ENCODE measurements at places on chromosomes 13 and 19.

DNA sequence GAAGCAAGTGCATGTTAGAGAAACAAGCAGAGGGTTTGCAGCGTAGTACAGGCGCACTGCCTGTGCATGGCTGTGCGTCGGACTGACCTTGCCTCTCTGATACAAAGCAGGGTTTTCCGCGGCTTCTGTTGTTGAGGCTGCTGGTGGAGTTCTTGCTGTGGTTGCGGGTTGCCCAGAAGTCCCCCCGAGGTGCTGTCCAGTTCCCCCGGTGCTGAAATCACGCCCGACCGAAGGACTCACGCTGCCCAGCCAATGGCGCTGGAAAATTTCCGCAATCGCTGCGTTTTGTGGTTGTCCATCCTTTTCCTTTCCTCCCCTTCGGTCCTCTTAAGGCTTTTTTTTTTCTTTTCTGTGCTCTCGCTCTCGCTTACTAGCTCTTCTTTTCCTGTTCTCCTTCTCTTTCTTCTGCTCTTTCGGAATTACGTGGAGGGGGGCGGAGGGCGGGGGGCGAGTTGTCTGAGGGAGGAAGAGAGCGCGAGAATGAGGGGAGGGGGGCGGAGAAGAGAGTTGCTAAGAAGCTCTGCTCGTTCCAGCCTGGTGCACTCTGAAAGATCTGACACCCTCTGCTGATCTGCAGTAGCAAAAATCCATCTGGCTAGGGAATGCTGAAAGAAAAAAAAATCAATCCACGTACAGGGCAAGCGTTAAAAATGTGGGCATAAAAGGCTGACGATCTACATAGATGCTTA lies at the start of gene SLITRK1:
TSS of gene SLITRK1 (minus strand) at position 558 of the 689 bp plus-strand sequence. CDS start 967 bp downstream, outside the sequence.
- peak; percentile 49 for DNase-seq

DNA sequence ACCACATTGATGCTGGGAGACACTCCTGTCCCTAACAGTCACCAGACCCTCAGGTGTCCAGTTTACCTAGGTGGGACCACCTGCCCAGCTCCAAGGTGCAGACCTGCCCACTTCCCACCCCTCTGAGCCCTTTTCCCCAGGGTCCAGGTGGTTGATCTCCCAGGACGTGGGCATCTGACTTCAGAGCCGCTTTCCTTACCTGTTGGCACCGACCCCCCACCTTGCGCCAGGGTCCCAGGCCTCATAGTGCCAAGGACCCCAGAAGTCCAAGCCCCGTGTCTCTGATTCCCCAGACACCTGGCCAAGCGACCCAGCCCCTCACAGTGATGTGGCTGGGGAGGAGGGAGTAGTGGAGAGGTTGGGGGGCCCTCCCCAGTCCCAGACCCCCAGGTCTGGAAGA lies 9.6 kb upstream of the BBC3 start:
- no peak for DNase-seq

- DNase-seq: no peak
These were observed 5.8 kb downstream of the RAB20 start for GRCh38 chr13:110555601-110556223.

- no peak for DNase-seq
These were observed 41.2 kb downstream of the VAV1 start for GRCh38 chr19:6813659-6814058.

DNA sequence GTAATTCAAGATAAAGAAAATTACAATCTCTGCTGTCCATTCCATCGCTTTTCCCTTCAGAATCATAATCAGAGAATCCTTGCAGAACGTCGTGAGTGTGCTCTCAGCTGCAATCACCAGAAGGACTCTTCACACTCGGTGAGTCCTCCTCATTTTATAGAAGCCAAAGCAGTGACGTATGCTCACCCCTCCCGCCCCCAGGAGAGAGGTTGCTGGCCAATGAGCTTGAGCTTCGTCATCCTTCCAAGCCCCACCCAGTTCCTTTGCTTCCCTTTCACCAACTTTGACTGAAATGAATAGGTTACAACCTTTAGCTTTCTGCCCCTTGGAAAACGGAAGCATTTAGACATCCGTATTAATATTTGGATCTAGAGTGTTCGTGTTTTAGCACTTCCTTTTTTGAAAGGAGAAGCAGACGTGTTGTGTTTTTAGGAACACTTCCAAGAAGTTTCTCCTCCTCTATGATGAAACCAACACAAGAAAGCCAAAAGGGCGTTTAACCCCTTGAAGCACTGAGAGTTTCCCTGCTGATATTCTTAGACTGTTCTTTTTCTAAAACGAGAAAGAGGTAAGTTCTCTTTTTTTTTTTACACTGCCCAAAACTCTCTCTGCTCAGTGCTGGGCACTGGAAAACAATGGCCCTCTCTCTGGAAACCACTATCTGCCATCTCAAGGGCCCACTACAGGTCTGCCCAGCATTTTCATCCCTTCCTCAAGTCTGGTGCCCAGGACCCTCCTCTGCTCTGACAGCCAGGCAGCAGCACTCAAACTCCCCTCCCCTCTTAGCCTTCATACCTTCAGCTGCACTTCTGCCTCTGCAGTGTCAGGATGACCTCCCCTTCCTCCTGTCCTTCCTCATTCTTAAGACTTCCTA lies 44.3 kb upstream of the CEACAM21 start:
- peak; percentile 88 for DNase-seq

GRCh38 chr19:47032171-47032811 lies 12.7 kb downstream of the NPAS1 start:
- DNase-seq: peak; percentile 74

GRCh38 chr19:46390866-46391265 lies 22.5 kb downstream of the CCDC8 start:
- DNase-seq: no peak

- no peak for DNase-seq
These were observed 4.9 kb downstream of the CEACAM8 start for GRCh38 chr19:42589792-42590191.

- no peak for DNase-seq
These were observed 5.5 kb downstream of the ZBTB7A start for GRCh38 chr19:4061178-4061682.

- no peak for DNase-seq
These were observed 574 bp downstream of the SH3GL1 start for GRCh38 chr19:4399812-4400134.

Measured in activated CD8-positive, alpha-beta T cell treated with anti-CD3 and anti-CD28 coated beads, Interleukin-2, amount 10 ng/mL, durations not matched to agents 7 days and 5 days (primary cell).